ENCODE measurements at places on chromosomes 1 and 21. TPM values are rescaled to one million over a fixed set of nuclear protein-coding genes. Genes with fewer than 3 reads are reported as not detected.
A peak's percentile ranks its signal among the peaks of the same experiment; 100 is the strongest.

DNA sequence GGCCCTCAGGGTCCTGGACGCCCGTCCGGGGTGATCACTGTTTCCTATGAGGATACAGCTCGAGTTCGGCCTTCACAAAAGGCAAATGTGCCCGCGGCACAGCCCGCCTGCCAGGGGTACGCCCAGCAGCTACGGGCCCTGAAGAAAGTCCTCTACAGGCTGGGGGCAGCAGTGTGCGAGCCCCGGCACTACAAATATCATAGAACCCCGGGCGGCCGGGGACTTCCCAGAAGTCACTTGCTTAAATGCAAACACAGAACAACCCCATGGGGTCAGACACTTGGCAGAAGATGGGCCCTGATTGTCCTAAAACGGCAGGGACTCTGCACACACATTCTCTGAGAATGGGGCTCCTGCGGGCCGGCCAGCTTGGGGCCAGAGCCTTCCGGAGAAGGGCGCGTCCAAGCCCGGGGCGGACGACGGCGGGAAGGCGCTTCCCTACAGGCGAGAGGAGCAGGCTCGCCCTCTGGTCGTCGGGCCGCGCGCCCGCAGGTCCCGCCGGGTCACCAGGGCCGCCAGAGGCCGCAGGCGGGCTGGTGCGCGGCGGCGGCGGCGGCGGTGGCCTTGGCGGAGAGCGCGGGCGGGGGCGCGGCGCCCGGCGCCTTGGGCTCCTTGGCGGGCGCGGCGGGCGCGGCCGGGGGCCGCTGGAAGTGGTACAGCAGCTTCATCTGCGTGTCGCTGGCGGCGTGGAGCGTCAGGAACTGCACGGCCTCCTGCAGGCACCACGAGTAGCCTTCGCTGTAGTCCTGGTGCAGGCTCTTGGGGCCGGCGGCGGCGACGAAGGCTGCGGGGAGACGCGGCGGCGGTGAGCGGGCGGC, 888 bp downstream of the HES5 start:
- no peak for DNase-seq
- H3K4me3 ChIP-seq, result peak overlapping the region; percentile 67
- H3K4me1 ChIP-seq, result peaks cover 73% of the 10 kb centered on the region
- H3K36me3 ChIP-seq, result no peaks in the 10 kb centered on the region
- no peak overlapping the region for H3K27ac ChIP-seq

DNA sequence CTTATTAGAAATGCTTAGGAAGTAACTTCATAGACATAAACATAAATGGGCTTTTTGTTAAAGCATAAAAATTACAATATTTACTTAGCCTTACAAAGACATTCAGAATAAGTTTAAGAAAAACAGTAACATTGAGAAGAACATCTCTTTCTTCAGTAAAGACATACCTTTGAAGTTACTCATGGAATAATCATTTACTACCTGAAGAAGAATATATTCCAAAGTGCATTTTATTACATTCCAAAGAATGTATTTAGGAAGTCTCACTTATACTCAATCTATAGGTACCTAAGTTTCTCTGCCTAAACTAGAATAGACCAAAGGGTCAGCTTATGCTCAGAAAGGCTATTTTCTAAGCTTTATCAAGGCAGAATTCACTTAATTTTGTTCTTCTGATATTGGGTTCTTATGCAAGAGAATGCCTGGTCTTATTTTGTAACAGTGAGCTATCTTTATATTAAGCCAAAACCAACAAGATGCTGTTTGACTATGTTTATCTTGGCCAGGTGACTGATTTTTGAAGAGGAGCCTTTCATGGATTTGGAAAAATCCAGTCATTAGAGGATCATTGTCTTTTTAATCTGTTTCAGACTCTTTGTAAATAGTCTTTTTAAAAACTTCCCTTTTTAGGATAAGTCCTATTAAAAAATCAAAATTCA, 110.1 kb downstream of the OLFML2B start:
- no peak overlapping the region for H3K27ac ChIP-seq
- no peaks in the 10 kb centered on the region for H3K4me1 ChIP-seq
- no peak for DNase-seq
- no peak overlapping the region for H3K4me3 ChIP-seq
- no peaks in the 10 kb centered on the region for H3K27me3 ChIP-seq

- H3K4me1 ChIP-seq, result no peaks in the 10 kb centered on the region
- no peaks in the 10 kb centered on the region for H3K27me3 ChIP-seq
- no peaks in the 10 kb centered on the region for H3K36me3 ChIP-seq
- DNase-seq, result no peak
These were observed 125.3 kb upstream of the NGF start for GRCh38 chr1:115463347-115463746.

- peaks cover 42% of the 10 kb centered on the region for H3K4me1 ChIP-seq
- no peak overlapping the region for H3K4me3 ChIP-seq
- peak overlapping the region; percentile 82 for H3K27ac ChIP-seq
- no peaks in the 10 kb centered on the region for H3K36me3 ChIP-seq
- DNase-seq, result no peak
These were observed 239.9 kb upstream of the TMEM51 start for GRCh38 chr1:14913482-14914177.

DNA sequence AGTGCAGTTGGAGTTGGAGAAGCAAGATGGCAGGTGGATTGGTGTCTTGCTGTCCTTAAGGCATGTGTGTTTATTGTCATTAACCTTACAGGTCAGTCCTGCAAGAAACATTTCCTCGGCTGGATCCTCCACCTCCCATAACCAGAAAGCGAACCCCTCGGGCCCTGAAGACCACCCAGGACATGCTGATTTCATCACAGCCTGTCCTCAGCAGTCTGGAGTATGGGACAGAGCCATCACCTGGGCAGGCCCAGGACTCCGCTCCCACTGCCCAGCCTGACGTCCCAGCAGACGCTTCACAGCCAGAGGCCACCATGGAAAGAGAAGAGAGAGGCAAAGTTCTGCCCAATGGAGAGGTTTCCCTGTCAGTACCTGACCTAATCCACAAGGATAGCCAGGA, 1.6 kb downstream of the C1orf226 start:
- no peaks in the 10 kb centered on the region for H3K27me3 ChIP-seq
- DNase-seq, result no peak
- no peak overlapping the region for H3K27ac ChIP-seq
- no peaks in the 10 kb centered on the region for H3K36me3 ChIP-seq

DNA sequence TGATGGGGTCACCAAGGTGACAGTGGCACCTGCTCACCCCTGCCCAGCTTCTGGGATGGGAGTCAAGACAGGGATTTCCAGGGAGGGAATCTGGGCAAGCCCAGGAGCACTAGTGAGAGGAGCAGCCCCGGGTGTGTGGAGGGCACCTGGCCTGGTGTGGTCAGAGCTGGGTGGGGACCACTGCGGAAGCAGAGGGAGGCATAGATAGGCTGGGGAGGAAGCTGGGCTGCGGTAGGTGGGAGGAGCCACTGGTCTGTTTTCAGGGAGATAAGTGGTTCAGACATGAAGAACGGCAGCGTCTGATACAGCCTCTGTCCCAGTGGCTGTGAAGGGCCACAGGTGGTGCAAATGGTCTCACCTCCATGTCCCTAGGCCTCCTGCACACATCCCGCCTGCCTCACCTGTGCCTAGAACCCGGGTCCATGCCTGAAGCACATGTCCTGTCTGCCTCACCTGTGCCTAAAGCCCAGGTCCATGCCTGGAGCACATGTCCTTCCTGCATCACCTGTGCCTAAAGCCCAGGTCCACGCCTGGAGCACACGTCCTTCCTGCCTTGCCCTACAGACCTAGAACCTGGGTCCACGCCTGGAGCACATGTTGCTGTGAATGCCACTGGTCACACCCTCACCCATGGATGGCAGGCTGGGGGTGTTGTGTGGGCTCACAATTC, 325.9 kb upstream of the AJAP1 start:
- H3K4me3 ChIP-seq, result no peak overlapping the region
- no peak for DNase-seq
- H3K36me3 ChIP-seq, result no peaks in the 10 kb centered on the region
- no peaks in the 10 kb centered on the region for H3K4me1 ChIP-seq
- no peak overlapping the region for H3K27ac ChIP-seq

DNA sequence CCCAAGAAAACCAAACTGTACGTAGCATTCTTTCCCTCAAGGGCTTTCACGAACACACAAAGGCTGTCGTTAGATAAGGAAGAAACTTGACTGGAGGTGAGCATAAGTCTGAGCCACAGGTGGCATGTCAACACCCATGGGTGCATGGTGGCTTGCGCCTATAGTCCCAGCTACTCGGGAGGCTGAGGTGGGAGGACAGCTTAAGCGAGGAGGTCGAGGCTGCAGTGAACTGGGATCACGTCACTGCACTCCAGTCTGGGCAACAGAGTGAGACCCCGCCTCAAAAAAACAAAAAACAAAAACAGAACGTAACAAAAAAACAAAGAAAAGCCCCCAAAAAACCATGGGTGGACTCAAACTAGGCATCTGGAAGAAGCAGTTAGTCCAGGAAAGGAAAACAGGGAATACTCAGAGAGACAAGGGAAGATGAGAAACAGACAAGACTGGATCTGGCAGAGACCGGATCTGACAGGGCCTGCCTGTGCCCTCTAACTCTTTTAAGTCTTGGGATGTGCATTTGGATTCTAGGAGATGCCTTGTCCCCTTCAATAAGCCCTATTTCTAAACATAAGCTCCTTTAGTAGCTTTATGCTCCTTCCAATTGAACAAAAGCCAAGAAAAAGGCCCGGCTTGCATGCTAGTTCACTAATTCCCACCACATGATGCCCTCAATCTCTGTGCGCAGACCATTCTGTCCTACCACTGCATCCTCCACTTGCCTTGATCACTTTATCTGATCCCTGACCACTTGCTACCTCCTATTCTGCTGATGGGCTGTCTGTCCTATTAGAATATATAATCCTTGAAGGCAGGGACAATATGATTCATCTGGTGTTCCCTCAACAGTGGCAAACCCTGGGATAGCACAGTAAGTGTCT, 73.8 kb downstream of the APP start:
- H3K36me3 ChIP-seq, result no peaks in the 10 kb centered on the region
- no peaks in the 10 kb centered on the region for H3K27me3 ChIP-seq
- peaks cover 34% of the 10 kb centered on the region for H3K4me1 ChIP-seq
- no peak for DNase-seq
- H3K4me3 ChIP-seq, result no peak overlapping the region

DNA sequence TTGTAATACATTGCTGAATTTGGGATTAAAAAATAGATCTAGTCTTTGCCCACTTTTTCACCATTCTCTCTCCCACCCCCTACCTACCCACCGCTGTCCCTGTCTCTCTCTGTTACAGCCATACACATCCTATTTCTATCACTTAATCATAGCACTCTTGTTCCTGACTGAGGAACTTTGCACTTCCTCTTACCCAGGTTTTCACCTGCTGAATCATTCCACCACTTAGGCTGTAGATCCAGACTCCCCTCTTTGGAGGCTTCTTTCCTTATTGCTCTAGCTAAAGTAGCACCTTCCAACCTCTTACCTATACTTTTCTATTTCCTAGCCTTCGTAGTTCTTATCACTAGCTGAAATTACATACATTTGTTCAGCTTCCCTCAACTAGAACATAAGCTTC, 59.6 kb downstream of the ATP6V1G3 start:
- H3K4me1 ChIP-seq, result no peaks in the 10 kb centered on the region
- H3K27me3 ChIP-seq, result no peaks in the 10 kb centered on the region
- H3K4me3 ChIP-seq, result no peak overlapping the region
- DNase-seq, result no peak

GRCh38 chr1:230456478-230456877, 30.3 kb upstream of the PGBD5 start:
- H3K4me3 ChIP-seq, result no peak overlapping the region
- H3K27me3 ChIP-seq, result no peaks in the 10 kb centered on the region
- H3K27ac ChIP-seq, result no peak overlapping the region
- no peaks in the 10 kb centered on the region for H3K36me3 ChIP-seq

DNA sequence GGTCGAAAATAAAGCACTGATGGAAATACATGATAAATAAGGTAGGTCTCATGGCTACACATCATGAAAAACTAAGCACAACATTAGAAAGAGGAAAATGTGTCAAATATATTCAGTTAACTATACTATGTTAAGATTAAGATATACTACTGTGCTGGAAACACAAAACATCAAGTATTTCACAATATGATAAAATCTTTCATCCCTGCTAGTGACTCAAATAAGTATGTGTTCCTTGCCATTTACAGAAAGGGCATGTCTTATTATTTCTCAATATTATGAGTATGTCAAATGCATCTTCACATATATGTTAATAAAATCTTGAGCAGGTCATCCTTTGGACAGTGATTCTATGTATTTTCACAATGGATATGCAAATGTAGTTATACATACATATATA, 1260.1 kb upstream of the ADGRL2 start:
- no peaks in the 10 kb centered on the region for H3K36me3 ChIP-seq
- no peak overlapping the region for H3K4me3 ChIP-seq
- no peak for DNase-seq
- H3K27ac ChIP-seq, result no peak overlapping the region
- no peaks in the 10 kb centered on the region for H3K27me3 ChIP-seq

GRCh38 chr1:110310300-110310699, 28.9 kb upstream of the RBM15 start:
- no peak overlapping the region for H3K4me3 ChIP-seq
- H3K36me3 ChIP-seq, result no peaks in the 10 kb centered on the region
- no peaks in the 10 kb centered on the region for H3K27me3 ChIP-seq
- no peak for DNase-seq

GRCh38 chr1:21659099-21659923, 9.8 kb downstream of the RAP1GAP start:
- H3K36me3 ChIP-seq, result no peaks in the 10 kb centered on the region
- H3K27me3 ChIP-seq, result no peaks in the 10 kb centered on the region
- H3K27ac ChIP-seq, result no peak overlapping the region
- H3K4me3 ChIP-seq, result no peak overlapping the region

DNA sequence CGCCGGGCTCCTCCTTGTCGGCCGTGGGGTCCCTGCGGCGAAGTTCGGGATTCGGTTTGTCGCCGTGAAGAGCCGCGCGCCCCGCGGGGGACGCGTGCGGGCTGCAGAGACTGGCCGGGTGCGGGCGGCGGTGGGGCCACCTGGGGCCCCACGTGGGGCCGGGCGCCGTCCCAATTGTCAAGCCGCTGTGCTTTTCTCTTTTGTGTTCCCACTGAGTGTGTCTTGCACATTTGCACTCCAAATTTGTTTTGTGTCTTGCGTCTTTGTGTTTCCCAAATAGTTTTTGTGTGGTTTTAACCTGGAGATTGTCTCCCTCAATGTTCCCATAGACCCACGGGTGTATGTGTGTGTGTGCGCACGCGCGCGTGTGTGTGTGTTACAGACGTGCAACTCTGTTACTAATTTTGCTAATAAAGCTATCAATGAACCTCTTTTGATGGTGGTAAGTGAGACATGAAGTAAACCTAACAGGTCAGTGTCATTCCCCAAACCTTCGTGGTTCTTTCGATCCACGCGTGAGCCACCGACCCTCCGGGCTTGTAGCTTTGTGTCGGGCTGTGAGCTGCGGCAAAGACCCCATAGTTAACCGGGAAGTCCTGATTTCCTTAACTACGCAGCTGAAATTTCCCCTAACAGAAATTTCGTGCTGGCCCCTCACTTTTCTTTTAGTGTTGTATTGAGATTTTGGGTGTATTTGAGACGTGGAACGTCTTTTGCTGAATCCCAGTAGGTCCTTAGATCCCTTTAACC, 708 bp downstream of the PRDM2 start:
- H3K27ac ChIP-seq, result peak overlapping the region; percentile 97
- peaks cover 46% of the 10 kb centered on the region for H3K4me1 ChIP-seq

The TTC3 gene
- 80.1 TPM for total RNA-seq

The DNAH14 gene
- total RNA-seq, result 2.0 TPM

The TMEM183A gene
- 68.7 TPM for total RNA-seq

The FAM3B gene
- total RNA-seq, result 83.8 TPM

The AZIN2 gene
- 1.5 TPM for total RNA-seq

The PHGDH gene
- 89.7 TPM for total RNA-seq

The MARK1 gene
- 4.7 TPM for total RNA-seq

The ZSWIM5 gene
- total RNA-seq, result 2.7 TPM

The HSPA6 gene
- total RNA-seq, result 4.2 TPM
